ENCODE measurements at places on chromosomes 4 and X. TPM values are rescaled to one million over a fixed set of nuclear protein-coding genes. Genes with fewer than 3 reads are reported as not detected.

Gene CFAP97
- 18.9 TPM for total RNA-seq

DNA sequence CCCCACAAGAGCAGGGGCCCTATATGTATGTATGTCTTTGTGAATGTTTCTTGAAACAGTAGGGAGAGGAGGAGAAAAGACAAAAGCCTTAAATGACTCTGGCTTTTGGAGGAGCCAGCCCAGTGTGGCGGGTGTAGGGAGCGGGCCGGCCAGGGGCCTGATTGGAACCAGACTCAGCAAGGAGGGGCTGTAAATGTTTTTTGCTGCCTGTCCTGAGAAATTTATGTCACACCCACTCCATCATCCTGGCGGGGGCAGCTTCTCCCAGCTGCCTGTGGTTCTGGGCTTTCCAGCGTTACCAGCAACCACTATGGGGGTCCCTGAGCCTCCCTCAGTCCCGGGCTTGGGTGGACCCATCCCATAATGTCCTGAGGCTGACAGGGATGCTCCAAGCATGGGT lies 130.8 kb downstream of the PJA1 start:
- no peak for DNase-seq

- DNase-seq: no peak
Measured at GRCh38 chrX:134251241-134251640, 14.3 kb downstream of the CCDC160 start.

DNA sequence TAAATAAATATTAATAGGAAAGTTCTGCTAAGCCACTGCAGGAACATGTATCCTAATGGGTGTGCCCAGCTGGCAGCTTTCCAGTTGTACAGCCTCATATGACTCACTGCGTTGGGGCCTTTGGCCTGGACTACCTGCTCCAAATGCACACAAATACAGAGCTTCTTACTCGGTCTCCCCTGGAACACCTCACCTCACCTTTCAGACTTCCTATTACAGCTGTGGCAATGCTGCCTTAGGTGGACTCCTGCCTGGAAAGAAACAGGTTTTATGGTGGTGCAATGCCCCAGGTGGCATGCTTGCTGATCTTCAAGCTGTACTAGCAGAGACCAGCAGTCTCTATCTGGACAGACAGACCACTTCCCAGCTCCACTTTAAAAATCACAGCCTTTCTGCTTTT lies 85.7 kb upstream of the EXOC1L start:
- peak; percentile 76 for DNase-seq

GRCh38 chr4:8191136-8191747 lies 7.8 kb upstream of the SH3TC1 start:
- DNase-seq: peak; percentile 82
